ENCODE measurements at places on chromosomes 2 and 18.

DNA sequence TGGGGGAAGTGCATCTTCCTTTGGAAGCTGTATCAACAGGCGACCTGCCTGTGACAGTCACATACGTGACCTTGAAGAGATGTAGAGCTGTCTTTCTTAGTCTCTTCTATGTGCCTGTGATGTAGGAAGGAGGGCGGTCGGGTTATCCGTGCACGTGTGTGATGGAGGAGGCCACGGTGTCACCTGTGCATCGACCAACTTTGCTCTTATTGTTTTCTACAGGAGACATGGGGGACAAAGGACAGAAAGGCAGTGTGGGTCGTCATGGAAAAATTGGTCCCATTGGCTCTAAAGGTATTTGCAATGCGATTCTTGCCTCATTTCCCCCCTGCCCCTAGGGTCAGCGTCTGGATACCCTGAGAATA, 20.7 kb upstream of the ALLC start:
- no peak for DNase-seq

DNA sequence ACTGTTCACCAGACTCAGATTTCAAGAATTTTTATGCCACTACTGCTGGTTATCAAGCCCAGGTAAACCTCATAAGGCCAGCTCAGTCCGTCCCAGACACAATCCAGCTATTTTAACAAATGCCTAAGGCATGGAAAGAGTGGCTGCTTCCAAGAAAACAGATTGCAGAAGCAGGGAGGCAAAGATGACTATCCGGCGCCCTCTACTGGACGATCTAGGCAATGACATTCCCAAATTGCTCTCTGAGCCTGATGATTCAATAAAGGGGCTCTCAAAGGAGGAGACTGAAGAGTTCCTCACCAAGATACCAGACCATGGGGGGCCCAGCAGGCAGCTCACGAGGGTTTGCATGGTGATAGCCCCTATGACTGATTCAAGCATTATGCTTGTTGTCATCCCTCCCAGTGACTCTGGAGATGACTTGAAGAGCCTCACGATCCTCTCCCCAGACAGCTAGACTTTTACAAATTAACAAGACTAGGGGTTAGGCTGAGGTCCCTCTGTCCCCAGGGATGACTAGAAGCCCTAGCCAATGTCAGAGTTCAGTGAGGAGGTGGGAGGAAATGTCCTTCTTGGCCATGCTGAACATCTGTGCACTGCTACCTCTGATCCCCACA, 25.0 kb downstream of the SERPINB8 start:
- peak; percentile 19 for DNase-seq

- no peak for DNase-seq
Measured at GRCh38 chr18:11752116-11752911, 63.2 kb downstream of the GNAL start.

- DNase-seq, result no peak
Measured at GRCh38 chr18:12819841-12820240, 64.2 kb downstream of the PTPN2 start.

GRCh38 chr2:3305952-3306351, 71.7 kb downstream of the EIPR1 start:
- no peak for DNase-seq

- DNase-seq, result no peak
Measured at GRCh38 chr2:133791191-133791590, 222.9 kb upstream of the NCKAP5 start.

DNA sequence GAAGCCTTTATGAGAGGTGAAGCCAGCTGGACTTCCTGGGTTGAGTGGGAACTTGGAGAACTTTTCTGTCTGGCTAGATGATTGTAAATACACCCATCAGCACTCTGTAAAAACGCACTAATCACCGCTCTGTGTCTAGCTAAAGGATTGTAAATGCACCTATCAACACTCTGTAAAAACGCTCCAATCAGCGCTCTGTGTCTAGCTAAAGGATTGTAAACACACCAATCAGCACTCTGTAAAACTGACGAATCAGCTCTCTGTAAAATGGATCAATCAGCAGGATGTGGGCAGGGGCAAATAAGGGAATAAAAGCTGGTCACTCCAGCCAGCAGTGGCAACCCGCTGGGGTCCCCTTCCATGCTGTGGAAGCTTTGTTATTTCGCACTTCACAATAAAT, 163.6 kb upstream of the SLC39A10 start:
- no peak for DNase-seq

DNA sequence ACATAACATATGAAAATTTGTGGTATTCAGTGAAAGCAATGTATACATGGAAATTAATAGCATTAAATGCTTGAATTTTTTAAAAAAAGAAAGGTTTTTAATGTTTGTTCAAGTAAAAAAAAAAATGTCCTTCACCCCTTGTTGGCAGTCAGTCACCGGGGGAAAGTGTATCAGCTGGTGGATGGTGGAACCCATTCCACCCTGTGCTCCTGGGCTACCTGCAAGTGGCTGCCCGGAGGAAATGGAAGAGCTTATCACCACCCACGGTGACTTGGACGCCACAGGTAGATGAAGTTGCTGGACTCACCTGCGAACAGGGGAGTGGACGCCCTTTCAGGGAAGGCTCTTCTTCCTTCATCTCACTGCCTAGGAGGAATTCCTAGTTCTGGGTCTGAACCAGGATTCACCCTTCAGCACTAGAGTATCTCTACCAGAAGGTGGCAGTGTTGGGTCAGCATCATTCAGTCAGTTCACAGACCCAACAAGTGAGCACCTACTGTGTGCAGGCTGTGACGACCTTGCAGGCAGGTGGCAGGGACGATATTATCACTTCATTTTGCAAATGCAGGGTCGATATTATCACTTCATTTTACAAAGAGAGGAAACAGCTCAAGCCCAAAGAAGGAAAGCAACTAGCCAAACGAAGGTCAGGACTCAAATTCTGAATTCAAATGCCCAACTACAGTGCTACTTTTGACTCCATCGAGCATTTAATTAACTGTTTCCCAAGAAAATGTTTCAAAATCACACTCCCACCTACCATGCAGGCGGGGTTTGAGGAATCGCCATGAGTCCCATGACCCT, 35.8 kb downstream of the CIB4 start:
- DNase-seq, result no peak

Data from stimulated activated CD4-positive, alpha-beta T cell treated with anti-CD3 and anti-CD28 coated beads, Interleukin-1b, Interleukin-23, amount 100 ng/mL, for 4 hours (primary cell).